ENCODE measurements at places on chromosomes 13 and 19. TPM values are rescaled to one million over a fixed set of nuclear protein-coding genes. Genes with fewer than 3 reads are reported as not detected.

PRR19 gene
- 0.47 TPM for total RNA-seq

OR10H1 gene
- 0.09 TPM for total RNA-seq

LAIR2 gene
- total RNA-seq: not detected

GGN gene
- total RNA-seq: 1.6 TPM

GRCh38 chr19:1252221-1252820 is 3.9 kb downstream of the MIDN start:
- peak; percentile 82 for DNase-seq

GRCh38 chr13:24459234-24459633 is 53.3 kb downstream of the PARP4 start:
- DNase-seq: no peak

GRCh38 chr13:75437582-75438318 is 44.2 kb downstream of the TBC1D4 start:
- no peak for DNase-seq

GRCh38 chr13:32432856-32433255 is 4.9 kb upstream of the N4BP2L1 start:
- no peak for DNase-seq

DNA sequence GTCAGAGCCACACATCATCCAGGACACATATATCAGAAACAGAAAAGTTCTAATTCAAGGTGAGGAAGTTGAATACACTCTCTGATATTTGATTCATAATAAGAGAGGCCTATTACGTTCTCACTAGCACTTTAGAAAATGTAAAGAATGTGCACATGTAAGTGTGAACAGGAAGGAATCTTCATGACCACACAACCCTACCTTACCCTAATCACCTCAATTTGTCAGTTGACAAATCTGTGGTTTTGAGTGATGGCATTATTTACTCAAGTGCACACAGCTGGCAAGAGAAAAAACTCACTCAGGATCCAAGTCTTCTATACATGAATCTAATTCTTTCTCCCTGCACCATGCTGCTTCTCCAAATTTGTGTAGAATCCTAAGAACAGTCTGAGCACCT is 445.8 kb downstream of the SUCLA2 start:
- no peak for DNase-seq

DNA sequence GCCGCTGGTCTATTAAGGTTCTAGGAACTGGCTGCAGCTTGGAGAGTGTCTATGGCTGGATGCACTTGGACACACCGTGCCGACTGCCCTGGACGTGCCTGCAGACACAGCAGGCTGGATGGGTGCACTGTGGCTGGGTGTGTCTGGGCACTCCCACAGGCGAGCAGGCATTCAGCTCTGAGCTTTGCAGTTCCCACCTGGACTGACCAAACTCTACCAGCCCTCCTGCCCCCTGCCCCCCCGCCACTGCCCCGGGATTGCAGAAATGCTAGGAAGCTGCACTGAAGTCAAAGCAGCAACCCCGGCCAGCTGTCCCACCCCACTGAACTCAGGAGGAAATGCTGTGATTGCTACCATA is 7.0 kb upstream of the LRP3 start:
- peak; percentile 64 for DNase-seq

DNA sequence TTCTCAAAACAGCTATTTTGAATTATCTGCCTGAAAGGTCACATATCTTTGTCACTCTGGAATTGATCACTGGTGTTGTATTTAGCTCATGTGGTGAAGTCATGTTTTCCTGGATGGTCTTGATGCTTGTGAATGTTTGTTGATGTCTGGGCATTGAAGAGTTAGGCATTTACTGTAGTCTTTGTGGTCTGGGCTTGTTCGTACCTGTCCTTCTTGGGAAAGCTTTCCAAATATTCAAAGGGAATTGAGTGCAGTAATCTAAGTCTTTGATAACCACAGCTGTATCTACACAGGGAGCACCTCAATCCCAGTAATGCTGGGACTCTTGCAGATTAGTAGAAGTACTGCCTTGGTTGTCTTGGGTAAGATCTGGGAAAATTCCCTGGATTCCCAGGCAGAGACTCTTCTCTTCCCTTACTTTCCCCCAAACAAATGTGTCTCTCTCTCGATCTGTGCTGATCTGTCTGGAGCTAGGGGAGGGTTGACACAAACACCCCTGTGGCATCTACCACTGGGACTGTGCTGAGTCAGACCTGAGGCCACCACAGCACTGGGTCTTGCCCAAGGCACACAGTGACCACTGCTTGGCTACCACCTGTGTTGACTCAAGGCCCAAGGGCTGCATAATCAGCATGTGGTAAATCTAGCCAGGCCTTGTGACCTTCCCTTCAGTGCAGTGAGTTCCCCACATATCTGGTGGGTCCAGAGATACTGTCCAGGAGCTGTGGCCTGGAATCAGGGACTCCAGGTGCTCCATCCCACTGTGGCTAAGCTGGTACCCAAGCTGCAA is 5.5 kb upstream of the CYP4F3 start:
- no peak for DNase-seq

GRCh38 chr19:51144482-51145045 is 2.5 kb downstream of the SIGLEC7 start:
- no peak for DNase-seq

GRCh38 chr13:78192716-78193115 is 274.1 kb upstream of the EDNRB start:
- DNase-seq: no peak

GRCh38 chr13:111938741-111939665 is 127.9 kb upstream of the SOX1 start:
- DNase-seq: no peak

- DNase-seq: no peak
Measured at GRCh38 chr13:109541081-109541480, 245.3 kb downstream of the IRS2 start.

- DNase-seq: no peak
Measured at GRCh38 chr19:17259118-17259780, 5.3 kb downstream of the USHBP1 start.

- DNase-seq: no peak
Measured at GRCh38 chr19:16139752-16140151, 3.7 kb upstream of the HSH2D start.

DNA sequence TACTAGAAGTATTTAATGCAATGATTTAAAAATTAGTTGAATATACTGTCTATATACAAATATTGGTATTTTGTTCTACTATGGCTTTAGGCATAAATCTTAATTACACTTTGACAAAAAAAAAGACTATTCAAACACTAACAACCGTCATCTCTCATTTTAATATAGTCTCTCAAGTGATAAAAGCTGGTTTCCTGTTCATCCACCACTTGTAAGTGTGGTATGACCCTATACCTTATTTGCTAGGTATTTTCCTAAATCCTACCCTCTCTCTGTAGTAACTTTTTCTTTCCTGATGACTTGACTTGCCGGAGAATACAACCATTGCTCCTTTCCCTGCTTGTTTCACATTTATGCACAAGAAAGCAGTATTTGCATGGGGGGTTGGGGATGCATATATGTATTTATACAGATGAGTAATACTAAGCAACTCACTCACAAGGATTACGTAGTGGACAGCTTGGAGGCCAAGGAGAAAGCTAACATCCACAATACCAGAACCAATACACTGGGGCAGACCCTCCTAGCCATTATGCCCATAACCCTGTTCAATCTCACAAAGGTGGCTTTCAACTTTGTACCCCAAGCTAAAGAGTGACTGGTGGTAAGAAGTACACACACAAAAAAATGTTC is 12.7 kb upstream of the EFNB2 start:
- DNase-seq: no peak
